CD4-positive, alpha-beta memory T cell (primary cell): ENCODE measurements at places on chromosomes 13 and 19.

DNA sequence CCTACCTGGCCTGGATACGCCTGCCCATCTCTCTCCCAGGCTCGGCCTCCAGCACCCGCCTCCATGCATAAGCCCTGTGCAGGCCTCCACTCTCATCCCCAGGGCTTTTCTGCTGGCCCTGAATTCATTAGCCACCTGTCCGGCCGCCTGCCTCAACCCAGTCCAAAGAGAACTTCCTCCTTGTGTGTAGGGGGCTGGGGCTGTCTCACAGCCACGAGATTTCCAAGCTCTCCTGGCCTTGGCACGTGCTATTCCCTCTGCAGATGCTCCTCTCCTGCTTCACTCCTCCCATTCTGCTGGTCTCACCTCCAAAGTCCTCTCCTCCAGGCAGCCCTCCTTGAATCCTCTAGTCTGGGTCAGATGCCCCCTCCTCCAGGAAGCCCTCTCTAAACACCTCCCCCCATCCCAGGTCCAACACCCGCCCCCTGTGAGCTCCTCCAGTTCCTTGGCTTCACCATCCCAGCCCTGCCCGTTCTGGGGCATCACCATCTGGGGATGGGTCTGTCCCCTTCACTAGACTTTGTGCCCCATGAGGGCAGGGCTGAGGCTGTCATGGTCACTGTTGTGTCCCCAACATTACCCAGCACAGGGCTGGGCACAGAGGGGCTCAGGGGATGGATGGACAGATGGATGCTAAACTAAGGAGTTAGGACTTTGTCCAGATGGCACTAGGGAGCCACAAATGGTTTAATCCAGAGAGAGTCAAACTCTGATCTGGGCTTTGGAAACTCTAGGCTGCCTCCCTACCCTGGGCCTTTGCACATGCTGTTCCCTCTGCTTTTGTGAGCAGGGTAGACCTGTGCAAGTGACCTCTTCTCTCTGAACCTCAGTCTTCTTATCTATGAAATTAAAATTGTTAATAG, 14.8 kb downstream of the MEIS3 start:
- no peak for DNase-seq

GRCh38 chr13:70237131-70237530, 128.9 kb upstream of the KLHL1 start:
- DNase-seq = no peak

DNA sequence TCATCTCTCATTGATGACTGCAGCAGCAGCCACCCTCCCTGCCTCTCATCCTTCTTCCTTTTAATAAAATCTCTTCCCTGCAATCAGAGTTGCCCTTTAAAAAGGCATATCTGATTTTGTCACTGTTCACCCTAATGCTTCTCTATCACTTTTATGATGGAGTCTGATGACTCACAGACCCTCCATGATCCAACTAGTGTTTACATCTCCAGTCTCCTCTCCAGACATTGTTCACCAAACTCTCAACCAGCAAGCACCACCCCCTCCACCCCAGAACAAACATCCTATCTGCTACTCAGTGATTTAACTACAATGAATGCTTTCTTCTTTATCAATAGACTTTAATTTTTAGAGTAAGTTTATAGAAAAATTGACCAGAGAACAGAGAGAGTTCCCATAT, 59.5 kb downstream of the TNFSF11 start:
- no peak for DNase-seq

DNA sequence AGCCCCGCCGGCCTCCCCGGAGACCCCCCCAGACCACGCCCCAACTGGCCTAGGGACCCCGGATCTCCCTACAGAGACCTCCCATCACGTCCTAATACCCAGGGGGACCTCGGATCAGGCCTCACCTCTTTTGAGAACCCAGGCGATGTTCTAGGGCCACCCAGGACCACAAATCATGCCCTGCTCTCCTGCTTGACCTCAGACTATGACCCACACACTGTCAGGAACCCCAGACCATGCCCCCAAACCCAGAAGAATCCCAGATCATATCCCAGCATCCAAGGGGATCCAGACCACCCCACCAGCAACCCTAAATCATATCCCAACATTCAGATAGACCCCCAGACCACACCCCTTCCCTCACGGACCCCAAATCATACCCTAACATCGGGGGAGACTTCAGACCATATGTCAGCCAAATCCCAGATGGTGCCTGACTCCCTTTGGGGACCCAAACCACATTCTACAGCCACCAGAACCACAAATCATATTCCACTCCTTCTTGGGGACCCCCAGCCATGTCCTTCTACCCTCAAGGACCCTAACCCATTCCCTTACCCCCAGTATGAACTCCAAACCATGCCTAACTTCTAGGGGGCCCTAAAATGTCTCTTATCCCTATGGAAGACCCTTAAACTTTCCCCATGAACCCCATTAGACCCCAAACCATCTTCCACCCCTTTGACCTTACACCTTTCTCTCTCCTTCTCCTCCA, 611 bp upstream of the LRFN1 start:
- DNase-seq = no peak

DNA sequence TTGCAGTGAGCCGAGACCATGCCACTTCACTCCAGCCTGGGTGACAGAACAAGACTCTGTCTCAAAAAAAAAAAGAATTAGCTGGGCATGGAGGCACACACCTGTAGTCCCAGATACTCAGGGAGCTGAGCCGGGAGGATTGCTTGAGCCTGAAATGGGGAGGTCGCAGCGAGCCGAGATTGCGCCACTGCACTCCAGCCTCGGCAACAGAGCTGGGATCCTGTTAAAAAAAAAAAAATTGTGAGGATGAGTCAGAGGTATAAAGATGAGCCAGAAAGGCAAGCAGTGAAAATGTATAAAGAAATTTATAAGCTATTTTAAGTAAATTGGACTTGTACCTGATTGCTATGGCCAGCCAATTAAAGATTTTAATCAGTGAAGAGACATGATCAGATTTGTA, 21.1 kb downstream of the KBTBD6 start:
- DNase-seq = no peak

DNA sequence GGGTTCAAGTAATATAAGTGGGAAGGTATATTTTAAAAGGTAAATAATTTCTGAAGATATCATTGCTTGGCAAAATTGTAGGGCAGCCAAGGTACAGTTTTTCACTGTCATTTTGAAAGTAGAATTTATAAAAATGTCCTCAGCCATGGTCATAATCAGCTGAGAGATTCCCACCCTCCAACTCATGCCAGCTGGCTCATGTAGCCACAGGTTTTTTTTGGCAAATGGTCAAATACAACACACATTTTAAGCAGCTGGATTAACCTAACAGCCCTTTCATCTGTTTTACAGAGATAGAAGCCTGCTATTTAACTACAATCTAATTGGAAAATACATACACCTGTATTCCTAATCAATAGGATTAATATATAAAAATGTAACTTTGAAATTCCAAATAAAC, 619.2 kb upstream of the SGCG start:
- DNase-seq = no peak
